Stimulated activated CD4-positive, alpha-beta T cell treated with anti-CD3 and anti-CD28 coated beads, Interleukin-4, amount 100 ng/mL, for 24 hours (primary cell): ENCODE measurements at places on chromosomes 3 and 15.

- peak; percentile 63 for DNase-seq
These were observed 1.7 kb downstream of the HYAL2 start for GRCh38 chr3:50320853-50321335.

DNA sequence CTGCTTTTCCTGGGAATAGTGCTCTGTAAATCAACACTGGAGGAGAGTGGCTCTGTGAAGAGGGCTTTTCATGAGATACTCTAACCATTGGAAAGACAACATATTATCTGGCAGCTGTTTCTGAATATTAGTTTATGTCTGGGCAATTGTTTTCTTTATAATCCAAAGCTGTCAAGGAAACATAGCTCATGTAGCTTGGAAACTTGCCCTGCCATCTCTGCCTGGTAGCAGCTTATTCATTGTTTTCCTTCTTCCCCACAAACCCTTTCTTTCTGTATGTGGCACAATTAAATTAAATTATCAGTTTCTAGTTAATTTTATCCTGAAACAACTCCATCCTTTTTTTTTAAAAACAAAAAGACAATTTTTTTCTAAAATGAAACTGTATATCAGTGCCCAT is 160.0 kb downstream of the EDEM1 start:
- DNase-seq: no peak

- DNase-seq: no peak
These were observed 788.5 kb downstream of the MCTP2 start for GRCh38 chr15:95019907-95020306.

DNA sequence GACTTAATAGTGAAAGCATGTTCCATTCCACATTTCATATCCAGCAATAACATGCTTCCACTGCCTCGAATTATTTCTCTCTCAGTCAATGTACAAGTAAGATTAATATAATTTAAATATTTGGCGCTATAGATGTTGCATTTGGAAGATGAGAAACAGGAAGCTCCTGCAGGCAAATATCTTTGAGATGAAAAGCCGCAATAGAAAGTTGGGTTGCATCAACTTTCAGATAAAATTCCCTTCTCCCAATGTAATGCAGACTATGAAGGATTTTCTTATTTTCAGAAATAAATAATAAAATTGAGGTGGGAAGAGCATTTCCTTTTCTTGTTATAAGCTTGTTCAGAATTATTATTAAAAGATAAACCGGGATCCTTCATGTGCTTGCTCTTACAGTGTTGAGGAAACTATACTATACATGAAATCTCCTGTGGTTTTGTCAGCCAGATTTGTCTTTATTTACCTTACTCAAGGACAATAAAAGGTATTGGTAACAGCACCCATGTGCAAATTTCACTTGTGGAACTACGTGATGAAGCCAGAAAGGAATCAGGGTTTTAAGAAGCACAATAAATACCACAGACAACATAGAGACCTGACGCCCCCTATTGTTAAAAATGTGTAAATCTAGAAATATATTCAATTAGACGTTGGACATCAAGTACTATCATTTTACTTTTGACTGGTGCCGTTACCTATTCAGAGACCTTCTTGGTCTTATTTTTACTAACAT is 307.0 kb downstream of the ARPP21 start:
- no peak for DNase-seq

DNA sequence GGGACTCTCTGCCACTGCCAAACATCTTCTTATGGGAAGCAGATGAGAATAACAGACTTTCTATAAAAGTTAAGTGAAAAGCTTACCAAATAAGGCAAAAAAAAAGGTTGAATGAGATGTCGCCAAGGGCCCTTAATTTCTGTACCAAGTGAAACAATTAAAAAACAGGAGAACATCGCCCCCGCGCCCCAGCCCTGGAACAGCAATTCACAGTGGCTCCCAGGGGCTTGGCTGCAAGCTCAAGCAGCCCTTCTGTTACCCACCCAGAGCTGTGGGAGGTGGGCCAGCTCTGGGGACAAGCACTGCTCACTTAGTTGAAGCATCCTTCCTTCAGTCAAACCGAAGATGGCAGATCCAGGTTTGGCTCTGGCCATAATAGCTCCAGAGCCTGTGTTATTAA is 208.0 kb downstream of the ERC2 start:
- no peak for DNase-seq

GRCh38 chr3:131477813-131478212 is 25.0 kb downstream of the MRPL3 start:
- DNase-seq: no peak

- peak; percentile 75 for DNase-seq
These were observed 15.4 kb upstream of the CSPG4 start for GRCh38 chr15:75727851-75728715.

- DNase-seq: no peak
These were observed 55.7 kb upstream of the DCLK3 start for GRCh38 chr3:36820083-36820482.

GRCh38 chr3:120471643-120472042 is 20.9 kb upstream of the FSTL1 start:
- no peak for DNase-seq
